ENCODE measurements at places on chromosomes 7 and 10.

DNA sequence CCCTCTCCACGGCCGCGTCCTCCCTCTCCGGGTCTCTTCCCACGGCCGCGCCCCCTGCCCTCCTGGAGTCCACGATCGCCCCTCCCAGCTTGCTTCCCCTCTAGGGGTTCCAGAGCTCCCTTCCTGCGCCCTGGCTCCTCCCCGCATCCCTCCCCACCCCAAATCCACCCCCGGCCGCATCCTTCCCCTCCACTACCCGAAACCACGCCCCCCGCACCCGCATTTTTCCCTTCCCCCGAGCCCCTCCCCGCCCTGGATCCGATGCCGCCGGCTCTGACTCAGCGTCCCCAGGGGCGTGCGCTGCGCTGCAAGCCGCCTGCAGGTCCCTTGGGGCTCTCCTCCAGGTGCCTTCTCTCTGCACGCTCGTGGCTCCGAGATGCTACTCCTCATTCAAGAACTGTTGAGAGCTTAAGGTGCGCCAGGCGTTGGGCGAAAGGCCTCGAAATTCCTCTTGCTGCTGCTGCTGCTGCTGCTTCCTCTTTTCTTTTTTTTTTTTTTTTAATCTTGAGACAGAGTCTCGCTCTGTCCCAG, 372 bp upstream of the TMEM130 start:
- DNase-seq: peak; percentile 32

GRCh38 chr10:102400598-102401341, 5.3 kb downstream of the NFKB2 start:
- no peak for DNase-seq

DNA sequence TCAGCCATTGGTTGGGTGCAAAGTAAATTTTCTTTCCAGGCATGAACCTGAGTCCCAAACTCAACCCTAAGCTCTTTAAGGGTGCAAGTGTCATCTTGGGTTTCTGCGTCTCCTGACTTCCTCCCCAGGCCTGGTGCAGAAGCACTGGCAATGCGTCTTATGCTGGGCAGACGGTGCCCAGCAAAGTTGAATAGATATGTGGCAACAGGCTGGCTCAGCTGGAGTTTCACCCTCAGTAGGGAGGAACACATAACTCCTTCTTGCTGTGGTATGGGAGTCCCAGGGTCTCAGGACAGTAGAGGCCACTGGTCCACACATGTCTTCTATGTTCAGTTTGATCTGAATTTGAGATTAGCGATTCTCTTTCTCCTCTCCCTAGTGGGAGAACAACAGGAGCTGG, 181.3 kb downstream of the RPS24 start:
- DNase-seq: no peak

GRCh38 chr7:156842740-156843140, 50.2 kb downstream of the LMBR1 start:
- no peak for DNase-seq

- no peak for DNase-seq
These were observed 46.8 kb upstream of the CD36 start for GRCh38 chr7:80591654-80592053.

GRCh38 chr10:60463746-60464145, 74.1 kb upstream of the ANK3 start:
- DNase-seq: no peak

GRCh38 chr10:62054830-62055229, 153.3 kb downstream of the ARID5B start:
- DNase-seq: no peak

DNA sequence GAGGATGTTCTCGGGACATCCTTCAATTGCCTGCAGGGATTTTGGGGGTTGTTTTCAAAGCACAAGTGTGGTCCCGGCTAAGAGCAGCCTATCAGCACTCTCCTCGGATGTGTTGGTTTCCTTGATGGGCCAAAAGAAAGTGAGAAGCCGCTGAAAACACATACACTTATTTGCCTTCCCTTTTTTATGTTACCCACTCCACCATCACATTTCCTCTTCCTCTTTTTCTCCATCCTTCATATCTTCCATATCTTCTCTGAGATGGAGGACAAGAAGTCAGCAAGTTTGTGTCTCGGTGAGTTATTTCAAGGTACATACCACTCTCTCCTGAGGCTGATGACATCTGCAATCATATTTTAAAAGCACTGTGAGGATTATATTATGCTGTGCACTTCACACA, 64.0 kb downstream of the ZNF33B start:
- no peak for DNase-seq

- no peak for DNase-seq
These were observed 935 bp downstream of the TM9SF3 start for GRCh38 chr10:96585736-96586418.

DNA sequence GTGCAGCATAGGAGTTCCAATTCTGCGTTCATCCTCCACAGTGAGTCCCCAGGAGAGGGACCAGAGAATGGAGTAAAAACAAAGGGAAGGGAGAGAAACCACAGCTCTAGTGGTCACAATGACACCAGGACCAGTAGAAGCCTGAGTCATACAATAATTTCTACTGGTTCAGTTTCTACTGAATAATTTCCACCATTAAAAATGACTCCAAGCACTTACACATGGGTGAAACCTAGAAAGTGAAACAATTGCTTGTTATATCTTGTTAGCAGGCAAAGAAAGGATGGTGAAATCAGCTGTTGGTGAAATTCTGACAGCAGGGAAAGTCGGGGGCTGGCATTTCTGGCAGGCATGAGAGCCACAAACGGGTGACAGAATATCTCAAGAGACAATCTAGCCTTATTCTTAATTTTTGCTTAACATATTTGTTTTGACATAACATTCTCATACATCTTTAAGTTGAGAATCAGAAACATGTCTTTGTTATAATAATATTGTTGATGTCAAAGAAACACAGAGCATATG, 1065.8 kb upstream of the C7orf33 start:
- DNase-seq: no peak

DNA sequence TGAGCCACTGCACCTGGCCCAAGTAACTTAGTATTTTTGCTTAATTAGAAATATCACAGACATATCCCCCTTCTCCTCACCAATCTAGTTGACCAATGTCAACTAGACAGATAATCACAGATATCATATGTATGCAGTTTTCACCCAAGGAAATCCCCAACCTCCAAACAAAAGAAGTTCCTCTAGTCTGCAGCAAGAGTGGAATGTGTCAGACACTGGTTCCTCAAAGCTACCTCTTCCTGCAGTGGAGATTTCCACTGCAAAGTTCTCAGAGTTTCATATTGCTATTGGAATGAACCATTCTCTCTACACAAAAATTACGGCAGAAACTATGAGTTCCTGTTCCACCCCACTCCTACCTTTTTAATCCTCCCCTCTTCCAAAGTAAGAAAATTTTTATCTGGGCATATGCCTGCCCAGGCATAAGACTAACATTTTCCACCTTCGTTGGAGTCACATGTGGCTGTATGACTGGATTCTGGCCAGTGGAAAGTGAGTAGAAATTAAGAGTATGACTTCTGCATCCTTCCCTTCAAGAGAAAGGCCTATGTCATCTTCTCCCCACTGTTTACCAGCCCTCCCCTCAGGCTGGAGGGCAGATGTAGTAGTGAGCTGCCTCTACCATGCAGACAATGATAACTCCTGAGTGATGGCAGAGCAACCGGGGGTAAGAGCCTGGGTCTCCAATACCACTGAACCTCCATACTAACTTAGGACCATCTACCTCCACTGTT, 103.0 kb downstream of the MYOF start:
- DNase-seq: no peak

- no peak for DNase-seq
These were observed 33.4 kb upstream of the NRBF2 start for GRCh38 chr10:63099734-63100133.

DNA sequence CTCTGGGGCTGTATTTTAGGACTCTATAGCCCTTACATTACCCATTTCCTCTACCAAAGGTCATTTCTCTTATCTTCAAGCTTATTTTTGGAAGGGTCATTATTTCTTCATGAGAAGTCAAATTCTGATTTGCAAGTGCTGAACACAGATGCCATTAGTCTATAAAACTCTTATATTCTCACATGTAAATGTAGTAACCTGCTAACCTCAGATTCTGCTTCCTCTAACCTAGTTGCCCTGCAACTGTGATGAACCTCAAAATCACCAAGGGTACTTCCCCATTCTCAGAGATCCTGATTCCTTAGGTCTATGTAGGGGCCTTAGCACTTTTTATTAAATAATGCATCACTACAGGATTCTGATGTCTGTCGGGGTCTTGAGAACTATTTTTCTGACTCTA, 6.3 kb downstream of the FAS start:
- DNase-seq: no peak

- no peak for DNase-seq
These were observed 4.2 kb downstream of the AHR start for GRCh38 chr7:17302575-17303142.

- no peak for DNase-seq
These were observed 212.1 kb downstream of the MACC1 start for GRCh38 chr7:20005081-20005480.

- no peak for DNase-seq
These were observed 49.7 kb downstream of the CDK14 start for GRCh38 chr7:90645784-90646183.

DNA sequence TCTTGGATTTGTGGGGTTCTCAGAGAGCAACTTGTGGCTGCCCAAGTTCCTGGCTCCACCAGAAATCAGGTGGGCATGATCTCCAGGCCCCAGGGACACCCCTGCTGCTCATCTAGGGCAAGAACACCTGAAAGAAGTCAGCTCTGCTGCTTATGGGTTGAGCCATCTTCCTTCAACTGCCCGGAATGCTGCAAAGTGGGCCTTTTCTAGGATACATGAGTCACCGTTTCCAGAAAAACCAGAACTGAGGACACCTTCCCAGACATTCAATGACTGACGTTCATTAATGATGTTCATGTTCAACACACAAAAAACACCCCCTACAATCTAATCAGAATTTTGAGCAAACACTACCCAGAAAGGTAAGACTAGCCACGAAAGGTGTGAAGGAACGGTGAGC, 98.0 kb downstream of the MAD1L1 start:
- no peak for DNase-seq
